Stimulated activated CD8-positive, alpha-beta memory T cell treated with anti-CD3 and anti-CD28 coated beads, Interleukin-15, amount 100 ng/mL, for 48 hours (primary cell): ENCODE measurements at places on chromosomes 5 and 9.

DNA sequence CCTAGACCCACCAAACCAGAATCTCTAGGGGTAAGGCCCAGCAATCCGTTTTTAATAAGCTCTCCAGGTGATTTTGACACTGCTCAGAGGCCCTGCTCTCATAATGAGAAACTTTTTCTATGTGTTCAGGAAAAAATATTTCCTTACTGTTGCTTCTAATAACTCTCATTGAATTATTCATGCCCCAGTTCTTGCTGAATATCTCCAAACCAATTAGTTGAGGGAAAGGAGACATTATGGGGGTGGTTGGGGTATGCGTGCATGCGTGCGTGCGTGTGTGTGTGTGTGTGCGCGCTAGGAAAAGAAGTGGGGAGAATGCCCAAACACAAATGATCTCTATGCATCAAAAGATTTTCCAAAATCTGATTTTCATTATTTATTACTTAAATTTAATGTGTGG is 411.4 kb downstream of the PIK3R1 start:
- no peak for DNase-seq

GRCh38 chr9:98732801-98733200 is 24.1 kb upstream of the GABBR2 start:
- DNase-seq: no peak

- DNase-seq: no peak
Observed at GRCh38 chr9:128787659-128788058, 606 bp downstream of the TBC1D13 start.

DNA sequence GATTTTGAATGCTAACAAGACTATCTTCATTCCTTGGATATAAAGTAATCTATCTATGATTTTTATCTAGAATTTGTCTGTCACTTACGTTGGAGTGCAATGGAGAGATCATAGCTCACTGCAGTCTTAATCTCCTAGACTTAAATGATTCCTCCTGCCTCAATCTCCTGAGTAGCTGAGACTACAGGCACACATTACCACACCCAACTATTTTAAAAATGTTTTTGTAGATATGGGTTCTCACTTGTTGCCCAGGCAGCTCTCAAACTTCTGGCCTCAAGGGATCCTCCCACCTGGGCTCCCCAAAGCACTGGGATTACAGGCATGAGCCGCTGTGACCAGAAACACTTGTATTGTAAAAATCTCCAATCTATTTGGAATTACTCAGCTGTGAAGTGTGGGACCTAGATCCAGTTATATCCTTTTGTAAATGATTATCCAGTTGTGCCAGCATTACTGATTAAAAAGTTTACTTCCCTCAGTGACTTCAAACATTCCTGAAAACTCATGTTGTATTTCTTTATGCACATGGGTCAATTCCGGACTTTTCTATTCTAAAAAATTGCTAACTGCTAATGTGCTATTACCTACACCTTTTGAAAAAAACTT is 1793.8 kb upstream of the WWC1 start:
- no peak for DNase-seq

DNA sequence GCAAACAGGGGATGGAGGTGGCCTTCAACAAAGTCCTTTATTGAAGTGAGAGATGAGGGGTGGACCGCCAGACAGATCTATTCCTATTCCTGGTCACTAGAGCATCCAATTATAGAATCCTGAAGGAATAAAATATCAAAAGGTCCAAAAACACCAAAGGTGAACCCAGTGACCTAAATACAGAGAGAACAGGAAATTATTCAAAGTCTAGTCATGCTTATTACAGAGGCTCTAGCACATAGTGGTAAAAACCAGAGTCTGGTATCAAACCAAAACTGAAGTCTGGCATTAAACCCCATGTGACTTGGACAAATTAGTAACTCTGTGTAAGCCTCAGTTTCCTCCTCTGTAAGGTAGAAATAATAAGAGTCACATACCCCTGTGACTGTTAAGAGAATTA is 100.5 kb upstream of the SNX2 start:
- no peak for DNase-seq

DNA sequence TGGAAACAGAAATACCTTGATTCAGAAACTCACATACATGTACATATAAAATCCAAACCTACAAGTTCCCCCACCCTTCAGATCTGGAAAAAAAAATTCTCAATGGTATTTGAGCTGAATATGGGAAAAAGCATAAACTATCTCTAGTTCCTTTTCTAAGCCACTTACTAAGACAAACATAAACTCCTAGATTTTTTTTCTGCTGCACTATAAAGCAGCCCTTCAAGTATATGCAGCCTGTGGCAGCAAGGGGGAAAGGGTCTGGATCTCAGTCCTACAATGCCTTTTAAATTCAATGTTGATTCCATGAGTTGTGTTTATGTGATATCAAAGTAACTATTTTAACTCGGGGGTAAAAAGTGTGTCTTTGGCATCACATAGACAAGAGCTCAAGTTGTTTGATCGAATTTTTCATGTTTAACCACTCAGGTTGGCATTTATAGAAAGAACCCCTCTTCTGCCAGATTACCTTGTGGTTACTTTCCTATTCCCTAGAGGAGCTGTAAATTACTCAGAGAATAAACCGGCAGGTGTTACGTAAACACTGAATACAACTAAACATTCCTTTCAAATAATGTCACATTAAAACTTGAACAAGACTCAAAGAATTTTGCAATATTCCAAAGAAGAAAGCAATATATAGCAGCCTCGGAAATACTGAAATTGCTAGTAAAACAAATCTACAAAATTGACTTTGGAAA is 91.8 kb upstream of the FER start:
- no peak for DNase-seq

DNA sequence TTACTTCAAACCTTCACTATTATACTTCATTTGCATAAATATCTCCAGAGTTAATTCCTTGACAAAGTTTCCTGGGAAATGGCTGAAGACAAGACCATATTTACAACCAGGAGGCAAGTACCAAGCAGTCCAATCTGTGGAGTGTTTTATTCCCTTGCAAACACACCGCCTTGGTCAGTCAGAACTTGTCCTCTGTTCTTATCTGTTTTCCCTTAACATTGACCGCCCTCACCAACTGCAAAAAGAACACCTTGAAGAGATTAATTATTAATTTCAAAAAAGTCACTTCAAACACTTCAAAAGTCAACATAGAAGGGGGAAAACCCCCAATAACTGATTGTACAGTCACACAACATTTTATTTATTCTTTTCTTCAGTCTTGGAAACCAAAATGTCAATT is 269.0 kb upstream of the RGMB start:
- no peak for DNase-seq

DNA sequence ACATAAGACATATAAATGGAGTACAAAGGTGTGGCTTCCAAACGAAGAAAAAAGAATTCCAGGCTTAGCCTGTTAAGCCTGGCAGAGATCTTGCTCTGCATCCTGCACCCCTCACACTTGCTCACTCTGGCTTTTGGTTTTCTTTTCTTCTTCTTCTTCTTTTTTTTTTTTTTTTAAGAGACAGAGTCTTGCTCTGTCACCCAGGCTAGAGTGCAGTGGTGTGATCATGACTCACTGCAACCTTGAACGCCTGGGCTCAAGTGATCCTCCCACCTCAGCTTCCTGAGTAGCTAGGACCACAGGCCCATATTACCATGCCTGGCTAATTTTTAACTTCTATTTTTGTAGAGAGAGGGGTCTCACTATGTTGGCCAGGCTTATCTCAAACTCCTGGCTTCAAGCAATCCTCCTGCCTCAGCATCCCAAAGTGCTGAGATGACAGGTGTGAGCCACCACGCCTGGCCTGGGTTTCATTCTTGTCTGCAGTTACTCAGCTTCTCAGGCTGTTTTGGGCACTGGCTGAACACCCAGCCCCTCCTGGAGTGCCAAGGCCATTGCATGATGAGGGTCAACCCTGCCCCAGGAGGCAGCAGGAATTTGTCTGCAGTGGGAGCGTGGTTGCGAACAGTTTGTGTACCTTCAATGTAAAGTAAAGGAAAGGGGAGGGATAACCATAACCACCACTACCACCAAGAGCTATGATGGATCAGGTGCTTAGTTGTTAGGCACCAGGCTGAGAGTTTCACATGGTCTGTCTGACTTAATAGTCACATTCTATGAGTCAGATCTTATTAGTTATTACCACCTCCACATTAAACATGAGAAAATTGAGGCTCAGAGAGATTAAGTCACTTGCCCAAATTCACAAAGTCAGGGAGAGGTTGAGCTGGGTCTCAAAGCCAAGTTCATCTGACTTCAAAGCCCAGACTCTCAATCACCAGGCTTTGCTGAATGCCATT is 219.2 kb upstream of the PANK3 start:
- no peak for DNase-seq

DNA sequence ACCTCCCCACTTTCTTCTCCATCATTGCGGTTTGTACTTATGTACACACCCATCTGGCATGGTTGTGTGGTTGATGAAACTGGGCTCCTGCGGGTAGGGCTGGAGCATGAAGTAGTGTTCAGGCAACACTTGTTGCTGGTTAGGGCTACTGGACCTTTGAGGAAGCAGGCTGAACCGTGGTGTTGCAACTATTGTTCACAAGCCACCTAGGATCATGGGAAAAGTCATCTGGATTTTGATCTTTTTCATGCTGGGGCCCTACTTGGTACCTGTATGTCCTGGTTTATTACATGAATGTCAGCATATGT is 40.1 kb upstream of the TIFAB start:
- no peak for DNase-seq

DNA sequence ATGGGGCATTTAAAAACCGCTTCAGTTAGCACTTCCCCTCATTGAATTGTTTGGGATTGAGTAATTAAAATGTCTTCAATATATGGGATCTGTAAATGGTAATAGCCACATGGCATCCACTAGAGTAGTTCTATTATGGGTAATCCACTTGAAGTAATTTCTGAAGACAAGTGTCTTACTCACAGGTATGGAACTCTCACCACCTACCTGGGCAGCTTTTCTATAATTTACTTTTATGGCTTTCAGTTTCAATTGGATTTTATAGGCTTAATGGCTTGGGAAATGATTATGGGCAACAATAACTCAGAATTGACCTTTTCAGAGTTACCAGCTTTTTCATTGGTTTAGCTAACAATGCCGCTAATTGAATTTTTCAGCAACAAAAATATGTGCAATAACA is 597.9 kb downstream of the PTPRD start:
- no peak for DNase-seq

- DNase-seq: no peak
Observed at GRCh38 chr9:120891884-120892747, 15.1 kb upstream of the PHF19 start.

DNA sequence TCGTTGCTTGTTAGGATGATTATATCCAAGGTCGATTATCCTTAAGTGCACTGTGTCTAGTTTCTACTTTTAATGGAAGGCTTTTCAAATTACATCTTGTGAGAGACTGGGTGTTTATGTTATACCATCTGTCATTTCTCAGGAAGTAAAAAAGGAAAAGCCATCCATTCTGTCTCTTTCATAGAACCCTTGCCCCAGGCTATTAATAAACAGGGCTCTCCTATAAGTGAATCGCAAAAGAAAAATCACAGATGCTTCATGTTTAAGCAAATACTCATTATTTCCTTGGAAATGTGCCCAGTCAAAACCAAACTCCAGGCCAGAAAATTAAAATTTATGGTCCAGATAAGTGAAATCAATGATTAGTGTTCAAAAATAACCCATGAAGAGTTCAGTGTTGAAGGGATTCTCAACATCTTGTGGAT is 58.1 kb downstream of the STARD4 start:
- no peak for DNase-seq

- no peak for DNase-seq
Observed at GRCh38 chr5:83323557-83324180, 147.9 kb upstream of the VCAN start.

DNA sequence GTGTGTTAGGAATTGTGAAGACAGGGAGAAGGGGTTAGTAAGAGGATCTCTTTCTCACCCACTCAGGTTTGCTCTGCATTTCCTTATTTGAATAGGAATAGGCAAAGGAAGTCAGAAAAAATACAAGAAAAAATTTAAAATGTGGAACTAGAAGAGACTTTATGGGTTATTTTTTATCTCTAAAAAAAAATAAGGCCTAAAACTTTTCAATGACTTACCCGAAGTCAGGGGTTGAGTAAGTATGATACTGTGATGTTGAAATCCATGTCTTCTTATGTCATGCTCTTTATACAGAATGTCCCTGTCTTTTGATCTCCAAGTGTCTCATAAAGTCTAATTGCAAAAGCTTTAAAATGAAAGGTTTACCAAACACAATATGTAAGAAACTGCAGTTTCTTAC is 148.3 kb upstream of the PIK3R1 start:
- DNase-seq: no peak

GRCh38 chr9:8492024-8492423 is 692.4 kb upstream of the DMAC1 start:
- no peak for DNase-seq

GRCh38 chr9:72427801-72428200 is 62.8 kb upstream of the ZFAND5 start:
- no peak for DNase-seq

GRCh38 chr9:107546859-107547258 is 57.3 kb upstream of the KLF4 start:
- no peak for DNase-seq

DNA sequence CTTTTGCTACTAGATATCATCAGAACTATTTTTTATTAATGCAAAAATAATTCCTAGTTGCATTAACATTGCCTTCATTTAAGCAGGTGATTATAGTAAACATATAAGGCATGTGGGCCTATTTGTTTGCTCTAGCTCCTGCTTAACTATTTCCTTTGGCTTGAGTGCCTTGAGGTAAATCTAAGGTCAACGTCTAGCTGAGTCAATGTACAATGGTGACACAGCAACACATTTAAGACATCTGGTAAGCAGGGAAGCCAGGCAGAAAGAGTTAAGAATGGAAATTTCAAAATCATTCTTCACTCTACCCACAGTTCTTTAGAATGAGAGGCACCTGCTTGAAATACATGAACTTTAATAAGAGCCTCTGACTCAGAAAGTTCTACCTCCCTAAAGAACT is 111.9 kb upstream of the FST start:
- DNase-seq: no peak

GRCh38 chr5:53425687-53426511 is 54.5 kb upstream of the FST start:
- peak; percentile 2 for DNase-seq
